ENCODE measurements at places on chromosomes 6 and 20.
A peak's percentile ranks its signal among the peaks of the same experiment; 100 is the strongest.

DNA sequence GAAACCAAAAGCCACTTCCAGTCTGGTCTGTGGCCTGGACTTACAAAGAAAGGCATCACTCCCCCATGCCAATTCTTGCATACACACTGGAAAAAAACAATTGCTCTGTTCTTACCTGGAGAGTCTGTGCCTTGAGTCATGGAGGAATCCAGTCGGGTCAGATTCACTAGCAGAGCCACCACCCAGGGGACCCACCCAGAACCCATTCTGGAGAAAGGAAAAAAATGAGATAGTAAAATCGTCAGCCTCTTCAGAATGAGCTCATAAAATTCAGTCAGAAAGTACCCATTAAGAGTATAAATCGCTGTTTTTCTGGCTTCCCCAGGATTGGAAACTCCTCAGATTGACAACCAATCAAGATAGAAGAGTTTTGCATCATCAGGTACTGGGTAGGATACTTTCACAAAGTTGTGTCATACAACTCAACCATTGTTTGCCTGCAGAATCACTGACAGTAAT, at the start of gene HLA-DOB:
HLA-DOB (minus strand) TSS at position 257 of the 459 bp plus-strand sequence; CDS start at position 206, 51 bp downstream.
- DNase-seq: peak; percentile 59

GRCh38 chr6:56652231-56652630, 9.5 kb upstream of the DST start:
- no peak for DNase-seq

DNA sequence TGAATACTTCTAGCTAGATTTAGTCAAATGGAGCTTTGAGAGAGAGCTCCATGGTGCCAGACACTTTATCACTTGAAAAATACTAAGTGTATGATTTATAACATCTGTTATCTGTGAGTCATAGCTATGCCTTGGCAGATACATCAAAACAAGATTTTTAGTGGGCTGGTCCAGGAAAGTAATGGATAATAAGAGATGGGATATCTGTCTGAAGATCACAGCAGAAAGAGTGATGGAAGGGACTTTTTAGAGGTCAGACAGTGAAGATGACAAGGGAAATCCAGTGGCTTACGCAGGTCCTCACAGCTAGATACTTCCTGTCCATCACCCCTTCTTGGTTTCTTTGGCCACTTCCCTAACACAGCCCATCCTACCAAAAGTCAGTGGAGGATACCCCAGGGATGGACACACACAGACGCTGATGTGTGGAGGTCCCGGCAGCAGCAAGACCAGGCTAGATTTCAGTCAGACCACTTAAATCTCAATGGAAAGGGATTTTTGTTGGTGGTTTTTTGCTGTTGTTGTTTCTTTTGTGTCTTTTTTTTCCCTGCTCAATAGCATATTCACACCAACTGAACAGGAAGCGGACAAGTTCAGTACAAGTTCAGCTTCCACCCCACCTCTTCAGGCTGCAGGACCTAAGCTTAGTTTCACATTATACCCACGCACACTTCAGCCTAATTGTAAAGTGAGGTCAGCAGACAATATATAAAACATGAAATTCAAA, 209.3 kb downstream of the ALDH8A1 start:
- DNase-seq: no peak

GRCh38 chr20:63580796-63581461, 6.9 kb upstream of the HELZ2 start:
- DNase-seq: peak; percentile 48

- no peak for DNase-seq
These were observed 38.8 kb upstream of the SLA2 start for GRCh38 chr20:36684747-36685146.

- no peak for DNase-seq
These were observed 165.6 kb downstream of the KCNQ5 start for GRCh38 chr6:72787391-72788031.

GRCh38 chr6:6604566-6604965, 16.0 kb downstream of the LY86 start:
- DNase-seq: no peak

- no peak for DNase-seq
These were observed 31.9 kb upstream of the FAM83D start for GRCh38 chr20:38894091-38894847.

DNA sequence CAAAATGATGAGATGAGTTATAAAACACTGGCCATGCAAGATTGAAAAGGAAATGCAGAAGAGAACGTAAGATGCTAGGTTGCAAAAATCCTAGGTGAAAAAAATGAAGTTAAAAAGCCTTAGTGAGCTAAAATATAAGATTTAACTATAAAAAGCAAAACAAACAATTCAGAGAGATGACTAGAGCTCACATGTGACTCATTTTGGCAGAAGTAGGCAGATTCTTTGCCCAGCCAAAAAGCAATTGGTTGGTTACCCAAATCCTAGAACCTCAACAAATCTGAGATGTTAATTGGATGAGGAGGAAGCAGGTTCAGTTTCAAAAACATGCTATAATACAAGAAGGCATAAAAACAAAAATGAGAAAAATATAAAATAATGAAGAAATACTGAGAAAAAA, 249.1 kb downstream of the OGFRL1 start:
- DNase-seq: no peak

DNA sequence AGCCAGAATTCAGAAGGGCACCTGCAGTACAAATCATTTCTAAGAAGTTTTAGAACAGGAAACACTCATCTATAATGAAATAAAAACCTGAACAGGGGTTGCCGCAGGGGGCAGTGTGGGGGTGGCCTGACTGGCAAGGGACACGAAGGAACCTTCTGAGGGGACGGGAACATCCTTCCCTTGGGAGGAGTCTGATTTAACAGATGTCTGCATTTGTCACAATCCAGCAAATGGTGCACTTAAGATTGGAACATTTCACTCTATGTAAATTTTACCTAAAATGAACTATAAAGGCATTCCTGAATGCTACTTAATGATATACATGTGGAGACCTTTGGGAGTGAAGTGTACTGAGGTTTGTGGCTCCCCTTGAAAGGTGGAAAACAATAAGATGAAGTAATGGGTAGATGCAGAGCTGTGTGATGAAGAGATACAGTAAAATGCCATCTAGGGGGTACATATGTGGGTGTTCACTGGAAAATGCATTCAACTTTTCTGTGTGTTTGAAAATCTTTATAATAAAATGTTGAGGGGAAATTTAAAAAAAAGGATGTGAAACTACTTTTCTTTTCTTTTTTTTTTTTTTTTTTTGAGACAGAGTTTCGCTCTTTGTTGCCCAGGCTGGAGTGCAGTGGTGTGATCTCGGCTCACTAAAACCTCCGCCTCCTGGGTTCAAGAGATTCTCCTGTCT, 89.5 kb downstream of the SNX5 start:
- no peak for DNase-seq

- DNase-seq: no peak
These were observed 29.1 kb downstream of the ASXL1 start for GRCh38 chr20:32387252-32387651.

DNA sequence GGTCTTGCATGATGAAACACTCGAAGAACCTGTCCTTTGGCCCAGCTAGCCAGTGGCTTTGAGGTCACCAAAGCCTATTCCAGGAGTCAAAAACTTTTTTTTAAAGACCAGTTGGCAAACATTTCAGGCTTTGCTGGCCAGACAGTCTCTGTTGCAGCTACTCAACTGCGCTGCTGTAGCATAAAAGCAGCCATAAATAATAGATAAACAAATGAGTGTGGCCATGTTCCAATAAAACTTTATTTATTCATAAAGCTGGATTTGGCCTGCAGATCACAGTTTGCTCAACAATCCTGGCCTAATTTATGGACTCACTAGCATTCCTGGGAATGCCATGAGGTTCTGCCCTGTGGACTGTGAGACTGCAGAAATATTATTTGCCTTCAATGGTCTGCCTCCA, 68.8 kb upstream of the LTV1 start:
- no peak for DNase-seq

DNA sequence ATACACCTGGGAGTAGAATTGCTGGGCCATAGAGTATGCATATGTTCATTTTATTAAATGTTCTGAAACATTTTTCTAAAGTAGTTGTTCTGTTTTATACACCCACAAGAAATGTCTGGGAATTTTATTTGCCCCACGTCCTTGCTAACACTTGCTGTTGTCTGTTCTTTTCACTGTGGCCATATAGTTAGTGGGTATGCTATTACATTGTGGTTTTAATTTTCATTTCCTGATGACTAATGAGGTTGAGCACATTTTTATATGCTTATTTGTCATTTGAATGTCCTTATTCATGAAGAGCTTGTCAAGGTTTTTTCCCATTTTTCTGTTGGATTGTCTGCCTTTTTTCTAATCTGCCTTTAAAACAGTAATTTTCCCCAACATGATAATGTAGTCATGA, 41.5 kb upstream of the TGM3 start:
- no peak for DNase-seq
